T-helper 2 cell treated with Interferon-gamma antibody and Interleukin-4, amounts not matched to agents 5 μg/mL and 100 μg/mL, for 36 hours (primary cell): ENCODE measurements at places on chromosomes 1 and 21.
A peak's percentile ranks its signal among the peaks of the same experiment; 100 is the strongest.

DNA sequence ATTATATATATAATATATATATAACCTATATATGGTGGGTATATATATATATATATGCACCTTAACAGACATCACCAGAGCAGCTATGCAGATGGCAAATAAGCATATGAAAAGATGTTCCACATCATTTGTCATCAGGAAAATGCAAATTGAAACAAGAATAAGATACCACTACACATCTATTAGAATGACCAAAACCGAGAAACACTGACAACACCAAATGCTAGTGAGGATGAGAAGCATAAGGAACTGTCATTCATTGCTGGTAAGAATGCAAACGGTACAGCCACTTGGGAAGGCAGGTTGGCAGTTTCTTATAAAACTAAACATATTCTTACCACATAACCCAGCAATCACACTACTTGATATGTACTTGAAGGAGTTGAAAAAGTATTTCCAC, 219.8 kb upstream of the PRMT6 start:
- no peak for DNase-seq

GRCh38 chr1:31795801-31796621, 19.8 kb downstream of the SPOCD1 start:
- no peak for DNase-seq

DNA sequence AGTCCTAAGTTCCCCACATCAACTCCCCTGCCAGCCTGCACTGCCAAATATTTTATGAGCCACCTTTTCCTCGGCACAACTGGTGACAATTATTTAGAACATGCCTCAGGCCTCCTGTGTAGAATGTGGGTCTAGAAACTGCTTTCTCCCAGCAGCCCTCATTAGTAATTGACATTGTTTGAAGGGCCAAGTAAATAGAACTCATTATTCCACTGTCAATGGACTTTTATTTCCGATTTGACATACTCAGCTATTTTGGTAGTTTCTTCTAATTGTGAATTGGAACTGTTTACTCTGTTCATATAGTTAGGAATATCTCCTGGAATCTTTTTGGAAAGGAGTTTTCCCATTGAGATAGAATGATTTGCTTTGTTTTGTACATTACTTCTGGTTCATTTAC, 168.8 kb upstream of the L1TD1 start:
- no peak for DNase-seq

DNA sequence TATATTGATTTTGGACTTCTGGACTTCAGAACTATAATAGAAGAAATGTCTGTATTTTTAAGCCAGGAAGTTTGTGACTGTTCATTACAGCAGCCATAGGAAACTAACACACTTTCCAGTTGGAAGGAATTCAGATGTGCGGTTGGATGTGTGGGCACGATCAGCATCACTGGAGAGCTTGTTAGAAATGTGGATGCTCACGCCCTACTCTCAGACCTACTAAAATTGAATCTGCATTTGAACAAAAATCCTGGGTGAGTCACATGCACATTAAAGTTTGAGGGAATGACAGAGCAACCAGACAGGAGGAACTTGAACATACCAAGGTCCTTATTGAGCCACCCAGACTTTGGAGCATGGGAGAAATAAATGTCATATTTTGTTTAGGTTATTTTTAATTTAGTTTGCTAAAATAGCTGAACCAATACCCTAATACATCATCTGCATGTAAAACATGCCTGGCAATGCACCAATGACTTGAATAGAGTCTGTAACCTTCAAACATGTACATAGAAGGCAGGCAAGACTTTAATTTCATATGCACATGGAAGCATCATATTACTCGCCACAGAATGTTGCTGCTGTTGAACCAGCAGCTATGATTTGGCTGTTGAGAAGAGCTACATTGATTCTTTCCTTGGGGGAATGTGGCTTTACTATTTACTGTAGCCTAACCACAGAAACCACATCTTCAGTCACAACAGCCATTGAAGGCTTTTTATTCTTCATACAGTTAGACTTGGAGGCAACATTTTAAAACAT, 346.2 kb downstream of the BARHL2 start:
- DNase-seq: no peak

DNA sequence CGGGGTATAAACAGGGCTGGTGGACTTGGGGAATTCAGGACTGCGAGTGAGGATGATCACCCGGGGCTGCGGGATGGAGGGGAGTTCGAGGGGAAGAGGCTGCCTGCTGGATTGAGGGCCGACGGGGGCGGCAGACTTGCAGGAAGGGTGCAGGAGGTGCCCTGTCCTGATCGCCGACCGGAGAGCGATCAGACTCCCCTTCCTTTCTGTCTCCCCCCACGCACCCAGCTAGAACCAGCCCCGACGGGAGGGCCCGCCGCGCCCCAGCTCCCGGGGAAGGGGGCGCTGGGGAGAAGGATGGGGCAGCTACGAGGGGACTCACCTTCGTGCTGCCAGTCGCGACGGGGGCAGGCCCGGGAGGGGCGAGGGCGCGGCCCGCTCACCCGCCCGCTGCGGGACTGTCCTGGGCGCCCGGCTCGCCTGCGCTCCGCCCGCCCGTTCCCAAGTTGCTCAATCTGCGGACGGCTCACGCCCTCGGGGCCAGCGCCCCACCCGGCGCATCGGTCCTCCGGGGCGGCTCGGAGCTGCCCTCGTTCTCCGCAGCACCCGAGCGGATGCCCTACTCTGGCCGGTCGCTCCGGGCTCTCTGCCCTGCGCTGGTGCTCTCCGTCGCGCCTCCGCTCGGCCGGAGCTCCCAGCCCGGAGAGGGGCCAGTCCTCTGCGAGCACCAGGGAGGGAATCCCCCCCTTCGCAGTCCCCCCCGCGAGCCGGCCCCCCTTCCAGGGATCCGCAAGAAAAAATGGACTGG, at the start of gene RSPO1:
RSPO1 (minus strand) TSS at position 649 of the 748 bp plus-strand sequence. CDS start 5,231 bp downstream, outside the sequence.
- DNase-seq: no peak

- no peak for DNase-seq
Observed at GRCh38 chr1:202713110-202713509, 2.9 kb upstream of the SYT2 start.

DNA sequence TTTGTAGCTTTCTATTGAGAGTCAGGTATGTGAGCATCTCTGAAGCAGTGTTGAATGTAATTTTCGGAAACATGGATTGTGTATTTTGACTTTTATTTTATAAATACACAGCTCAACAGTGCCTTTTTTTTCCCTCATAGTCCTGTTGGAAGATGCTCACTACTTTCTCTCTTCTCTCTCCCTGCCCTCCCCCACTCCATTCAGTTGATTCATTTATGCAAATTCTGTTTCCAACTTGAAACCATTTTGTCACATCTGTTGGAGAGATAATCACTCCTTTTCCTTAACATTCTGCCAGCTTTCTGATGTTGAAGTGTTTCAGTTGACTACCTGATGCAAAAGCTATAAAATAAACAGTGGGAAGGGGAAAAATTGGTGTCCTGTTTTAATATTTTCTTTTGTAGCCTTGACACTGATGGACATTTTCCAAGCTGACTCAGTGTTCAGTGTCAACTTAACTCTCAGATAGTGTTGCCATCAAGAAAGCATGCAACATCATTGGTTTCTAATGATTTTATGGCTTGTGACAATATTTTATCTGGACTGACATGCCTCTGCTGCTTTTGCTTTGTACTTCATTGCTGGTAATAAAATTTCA, 194.5 kb downstream of the HS2ST1 start:
- DNase-seq: no peak

GRCh38 chr1:32335790-32336590, at the start of gene MARCKSL1:
Gene MARCKSL1, minus strand, starts transcription at chr1:32336233. Its CDS starts 200 bp downstream, at chr1:32336033.
- peak; percentile 80 for DNase-seq
